Right hindlimb (tissue), 1 donor: ENCODE measurements at places on chromosomes 1 and 21.

DNA sequence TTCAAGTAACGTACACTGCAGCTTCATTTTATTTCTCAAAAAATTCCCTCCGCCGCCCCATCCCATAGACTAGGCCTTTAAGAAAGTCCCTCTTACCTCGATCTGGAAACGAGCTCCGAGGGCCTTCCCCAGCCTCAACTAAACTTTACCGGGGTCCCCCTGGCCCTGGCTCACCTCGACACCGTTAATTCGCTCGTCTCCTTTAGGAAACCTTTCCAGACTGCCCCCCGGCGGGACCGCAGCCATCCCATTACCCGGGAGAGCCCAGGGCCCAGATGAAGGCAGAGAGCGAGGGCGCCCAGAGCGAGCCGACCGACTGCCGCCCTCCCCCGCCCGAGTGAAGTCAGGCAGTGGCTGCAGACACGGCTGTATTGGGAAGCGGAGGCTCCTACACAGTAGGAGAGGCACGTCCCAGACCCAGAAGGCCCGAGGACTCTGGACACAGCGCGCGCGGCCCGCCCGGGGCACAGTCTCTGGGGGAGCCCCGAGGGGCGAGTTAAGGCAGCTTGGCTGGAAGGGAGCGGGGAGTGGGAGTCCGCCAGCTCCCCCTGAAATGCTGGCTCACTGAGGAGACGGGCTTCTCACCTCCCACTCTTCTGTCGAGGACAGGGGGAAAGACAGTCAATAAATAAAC lies 14.6 kb downstream of the SEMA6C start:
- DNase-seq = peak; percentile 54

DNA sequence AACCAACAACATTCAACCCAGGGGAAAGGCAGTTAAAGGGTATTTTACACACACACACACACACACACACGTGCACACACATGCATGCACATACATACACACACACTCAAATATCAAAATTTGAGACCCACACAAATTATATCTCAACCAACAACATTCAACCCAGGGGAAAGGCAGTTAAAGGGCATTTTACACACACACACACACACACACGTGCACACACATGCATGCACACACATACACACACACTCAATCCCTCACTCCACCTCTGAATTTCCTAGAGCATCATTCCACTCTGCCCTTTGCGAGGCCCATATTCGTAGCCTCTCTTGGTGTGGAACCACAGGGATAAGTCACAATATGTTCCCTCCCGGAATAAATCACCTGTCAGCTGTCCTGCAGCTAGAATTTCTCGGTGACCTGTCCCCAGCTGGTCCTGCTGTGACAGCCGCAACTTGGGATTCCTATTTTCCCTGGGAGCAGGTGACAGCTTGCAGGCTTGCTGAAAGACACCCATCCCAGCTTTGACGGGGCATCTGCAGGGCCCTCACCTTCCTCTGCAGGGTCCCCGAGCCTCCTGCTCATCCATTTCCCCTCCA lies 122.7 kb downstream of the PSMG1 start:
- DNase-seq = no peak

DNA sequence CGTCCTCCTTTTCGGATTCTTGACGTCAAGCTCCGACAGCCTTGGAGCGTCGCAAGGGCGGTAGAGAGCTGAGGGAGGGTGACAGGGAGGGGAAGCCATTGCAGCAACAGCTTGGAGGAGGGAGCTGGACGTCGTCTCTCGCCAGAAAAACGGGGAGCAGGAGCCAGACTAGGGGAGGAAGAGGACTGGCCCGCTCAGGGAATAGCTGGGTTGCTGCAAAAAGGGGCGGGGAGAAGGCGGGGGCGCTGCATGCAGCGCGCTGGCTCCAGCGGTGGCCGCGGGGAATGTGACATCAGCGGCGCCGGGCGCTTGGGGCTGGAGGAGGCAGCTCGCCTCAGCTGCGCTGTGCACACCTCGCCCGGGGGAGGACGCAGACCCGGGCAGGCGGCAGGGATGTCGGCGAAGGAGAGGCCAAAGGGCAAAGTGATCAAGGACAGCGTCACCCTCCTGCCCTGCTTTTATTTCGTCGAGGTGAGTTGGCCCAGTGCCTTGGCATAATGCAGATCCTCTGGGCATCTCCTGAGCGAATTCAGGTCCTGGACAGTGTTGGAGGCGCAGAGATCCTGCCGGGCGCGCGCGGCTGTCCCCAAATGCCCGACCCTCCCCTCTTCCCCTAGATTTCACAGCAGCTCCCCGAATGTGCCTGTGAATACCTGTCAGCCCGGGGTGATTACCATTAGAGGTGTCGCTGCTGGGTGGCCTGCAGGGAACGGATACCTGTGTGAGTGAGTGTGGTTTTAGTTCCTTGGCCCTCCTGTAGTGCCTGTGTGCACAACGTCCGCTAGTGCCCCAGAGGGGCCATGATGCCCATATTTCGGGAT lies at the start of gene PLPPR4:
TSS of gene PLPPR4 (plus strand) at position 292 of the 821 bp plus-strand sequence. CDS start at position 394, 102 bp downstream.
- DNase-seq = peak; percentile 83

DNA sequence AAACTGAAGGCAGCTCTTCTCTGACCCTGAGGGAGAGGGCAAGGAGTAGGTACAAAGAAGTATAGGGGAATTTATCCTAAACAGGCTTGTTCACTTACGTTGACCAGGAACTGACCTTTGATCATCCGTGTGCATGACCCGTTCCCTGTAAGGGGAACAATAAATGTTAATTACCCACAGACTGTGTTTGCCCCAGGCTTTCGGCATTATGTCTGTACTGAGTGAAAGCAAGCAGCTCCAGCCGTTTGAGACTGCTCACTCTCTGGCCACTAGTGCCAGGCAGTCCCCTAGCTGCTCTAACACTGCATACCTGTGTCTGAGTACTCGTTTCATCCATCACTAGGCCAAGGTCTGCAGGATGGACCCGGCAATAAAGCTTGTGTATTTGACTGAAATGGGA lies 1365.3 kb downstream of the NCAM2 start:
- no peak for DNase-seq

DNA sequence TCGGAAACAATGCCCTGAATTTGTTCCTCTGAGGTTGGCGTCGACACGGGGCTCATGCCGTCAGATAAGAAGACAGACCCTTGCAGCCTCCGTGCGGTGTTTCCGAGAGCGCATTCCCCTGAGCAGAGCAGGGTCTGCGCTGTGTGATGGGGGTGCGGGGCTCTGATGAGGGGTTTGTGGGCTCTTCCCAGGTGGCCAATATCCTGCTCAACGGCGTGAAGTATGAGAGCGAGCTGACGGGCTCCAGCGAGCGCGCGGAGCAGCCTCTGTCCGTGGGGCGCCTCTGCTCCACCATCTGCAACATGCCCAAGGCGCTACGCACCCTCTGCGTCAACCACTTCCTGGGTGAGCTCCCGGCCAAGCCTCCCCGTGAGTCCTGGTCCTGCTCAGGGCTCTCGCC lies 17.3 kb downstream of the SLC45A1 start:
- no peak for DNase-seq

DNA sequence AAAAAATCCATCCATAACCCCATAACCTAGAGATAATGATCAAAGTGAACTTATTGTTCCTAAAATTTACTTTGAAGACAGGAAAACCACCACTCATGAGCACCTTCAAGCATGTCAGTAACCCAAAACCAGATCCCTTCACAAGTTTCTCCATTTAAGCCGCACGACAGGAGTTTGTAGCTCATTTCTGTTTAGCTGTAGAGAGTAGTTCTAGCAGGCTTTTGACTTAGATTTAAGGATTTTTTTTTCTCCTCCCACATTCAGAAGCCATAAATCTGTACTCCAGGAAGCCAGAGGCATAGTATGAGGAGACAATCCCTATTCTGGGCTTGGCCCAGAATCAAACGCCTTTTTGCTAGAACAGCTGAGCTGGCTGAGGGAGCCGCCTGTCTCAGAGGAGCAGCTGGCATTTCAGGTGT lies 25.6 kb downstream of the TOMM20 start:
- no peak for DNase-seq

GRCh38 chr1:70945251-70945650 lies 102.4 kb downstream of the PTGER3 start:
- DNase-seq = no peak

DNA sequence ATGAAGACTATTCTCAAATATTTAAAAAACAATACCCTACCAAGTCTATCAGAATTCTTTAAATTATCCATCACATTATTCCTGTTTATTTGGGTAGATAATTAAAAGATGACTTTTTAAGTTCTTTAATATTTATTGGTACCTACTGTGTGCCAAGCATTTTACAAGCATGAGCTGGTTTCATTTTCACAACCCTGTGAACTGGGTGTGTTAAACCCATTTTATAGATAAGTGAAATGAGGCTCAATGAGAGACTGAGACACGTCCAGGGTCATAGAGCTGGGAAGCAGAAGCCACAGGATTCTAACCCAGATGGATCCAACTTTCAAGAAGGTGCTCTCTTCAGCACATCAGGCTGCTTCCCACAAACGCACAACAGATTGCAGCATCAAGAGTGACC lies 12.3 kb downstream of the LRRN2 start:
- no peak for DNase-seq

DNA sequence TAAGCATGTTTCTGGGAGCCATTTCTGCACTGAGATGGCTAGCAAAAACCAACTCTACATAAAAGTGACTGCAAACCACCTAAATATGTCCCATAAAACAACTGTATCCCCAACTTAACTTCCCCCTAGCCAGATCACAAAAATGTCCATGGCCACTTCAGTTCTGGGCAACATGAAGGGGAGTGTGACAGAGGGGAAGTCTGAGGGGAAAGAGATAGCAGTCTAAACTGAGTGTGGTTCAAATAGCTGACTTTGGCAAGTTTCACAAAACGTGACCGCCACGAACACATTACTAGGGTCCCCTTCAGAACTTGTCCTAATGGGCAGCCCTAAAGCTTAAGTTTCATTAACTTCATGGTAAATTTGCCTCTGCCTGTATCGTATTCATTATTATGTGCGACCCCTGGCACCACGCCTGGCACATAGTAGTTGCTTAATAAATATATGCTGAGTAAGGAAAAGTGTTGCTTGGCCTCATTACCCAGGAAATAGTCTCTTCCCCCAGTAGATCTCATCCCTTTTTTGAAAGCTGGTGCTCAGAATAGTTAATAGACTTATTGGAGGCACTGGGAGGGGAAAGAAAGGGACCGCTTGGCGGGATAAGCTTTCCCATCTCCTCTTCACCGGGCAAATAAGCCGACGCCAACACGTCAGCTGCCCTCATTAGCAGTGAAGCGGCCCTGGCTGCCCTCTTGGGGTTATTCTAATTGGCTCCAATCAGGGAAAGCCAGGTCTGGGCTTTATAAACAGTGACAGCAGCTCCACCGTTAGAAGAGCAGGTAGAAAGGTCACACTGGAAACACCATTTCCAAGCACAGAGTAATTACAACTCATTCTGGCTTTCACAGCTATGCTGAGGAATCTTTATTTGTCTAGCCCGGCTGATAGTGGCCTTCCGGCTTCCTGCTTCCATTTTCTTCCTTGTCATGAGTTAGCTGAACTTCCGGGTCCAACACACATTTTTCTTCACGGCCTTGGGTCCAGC lies 122.1 kb downstream of the LRIG2 start:
- no peak for DNase-seq

GRCh38 chr1:93552741-93553455 lies 105.0 kb downstream of the FNBP1L start:
- DNase-seq = no peak

DNA sequence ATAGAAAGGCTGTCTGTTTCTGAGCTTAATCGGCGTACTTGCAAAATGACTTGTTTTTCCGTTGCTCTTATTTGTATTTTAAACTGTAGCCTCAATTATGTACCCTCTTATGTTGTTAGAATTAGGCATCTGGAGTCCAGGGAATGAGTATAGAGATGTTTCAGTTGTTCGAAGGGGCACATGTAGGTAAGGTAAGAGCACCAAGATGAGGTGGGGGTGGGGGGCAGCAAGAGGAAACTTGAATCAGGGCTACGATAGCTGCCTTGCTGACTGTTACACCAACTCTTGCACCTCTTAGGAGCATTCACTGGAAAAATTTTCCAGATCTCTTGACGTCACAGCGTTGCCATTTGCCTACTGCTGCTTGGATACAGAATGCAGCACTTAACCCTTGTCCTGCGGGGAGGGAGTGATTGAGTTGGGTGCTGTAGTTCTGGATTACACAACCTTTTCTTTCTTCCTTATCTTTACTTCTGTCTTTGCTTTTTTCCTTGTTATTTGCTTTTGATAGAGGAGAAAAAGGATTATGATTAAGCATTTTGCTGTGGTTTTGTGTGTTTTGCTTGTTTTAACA lies 3.2 kb downstream of the ATP1B1 start:
- peak; percentile 57 for DNase-seq

DNA sequence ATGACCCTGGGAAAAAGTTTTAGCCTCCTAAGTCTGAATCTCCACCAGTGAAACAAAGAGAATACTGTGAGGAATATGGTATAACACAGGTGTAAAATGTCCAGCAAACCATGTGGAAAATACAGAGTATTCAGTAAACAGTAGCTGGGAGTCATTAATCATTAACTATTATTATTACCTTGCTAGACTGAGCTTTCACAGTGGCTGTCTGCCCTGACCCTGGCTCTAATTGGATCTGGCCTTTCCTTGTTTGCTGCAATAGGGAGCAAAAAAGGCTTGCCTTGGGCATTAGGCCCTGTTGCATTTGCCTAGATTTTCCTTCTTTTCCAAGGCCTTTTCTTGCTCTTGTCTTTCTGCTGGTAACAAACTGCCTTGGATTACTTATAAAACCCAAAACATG lies 179.1 kb upstream of the BEND5 start:
- DNase-seq = no peak

- no peak for DNase-seq
Observed at GRCh38 chr1:3348196-3348865, 106.1 kb upstream of the ARHGEF16 start.

GRCh38 chr21:46399129-46399528 lies 59.6 kb upstream of the DIP2A start:
- DNase-seq = no peak

GRCh38 chr1:179728271-179728670 lies 14.8 kb upstream of the FAM163A start:
- no peak for DNase-seq

DNA sequence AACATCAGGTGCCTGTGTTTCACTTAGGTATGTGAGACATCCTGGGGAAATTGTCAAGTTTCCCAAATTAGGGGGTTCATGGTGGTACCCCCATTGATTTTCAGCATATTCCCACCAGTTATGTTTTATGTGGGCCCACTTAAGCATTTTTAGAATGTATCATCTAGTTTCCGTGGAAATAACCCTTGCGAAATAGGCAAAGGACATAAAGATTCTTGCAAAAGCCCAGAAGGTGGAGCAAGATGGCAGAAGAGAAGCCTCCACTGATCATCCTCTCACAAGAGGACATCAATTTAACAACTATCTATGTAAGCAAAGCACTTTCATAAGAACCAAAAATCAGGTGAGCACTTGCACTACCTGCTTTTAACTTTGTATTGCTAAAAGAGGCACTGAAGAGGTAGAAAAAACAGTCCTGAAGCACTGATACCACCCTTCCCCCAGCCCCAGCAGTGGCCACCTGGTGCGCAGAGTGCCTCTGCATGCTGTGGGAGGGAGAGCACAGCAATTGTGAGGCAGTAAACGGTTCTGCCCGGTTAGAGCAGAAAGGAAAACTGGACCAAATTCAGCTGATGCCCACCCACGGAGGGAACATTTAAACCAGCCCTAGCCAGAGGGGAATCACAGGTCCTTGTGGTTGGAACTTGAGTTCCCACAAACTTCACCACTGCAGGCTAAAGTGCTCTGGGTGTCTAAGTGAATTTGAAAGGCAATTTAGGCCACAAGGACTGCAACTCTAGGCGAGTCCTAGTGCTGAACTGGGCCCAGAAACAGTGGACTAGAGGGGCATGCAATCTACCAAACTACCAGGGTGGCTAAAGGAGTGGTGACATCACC lies 23.2 kb downstream of the MCOLN2 start:
- no peak for DNase-seq

- DNase-seq = no peak
Observed at GRCh38 chr1:89975540-89976125, 19.3 kb upstream of the ZNF326 start.
